Activated B cell treated with CpG ODN at 0.5 μM for 24 hours (primary cell): ENCODE measurements at places on chromosomes 12 and 14. TPM values are rescaled to one million over a fixed set of nuclear protein-coding genes. Genes with fewer than 3 reads are reported as not detected.

DNA sequence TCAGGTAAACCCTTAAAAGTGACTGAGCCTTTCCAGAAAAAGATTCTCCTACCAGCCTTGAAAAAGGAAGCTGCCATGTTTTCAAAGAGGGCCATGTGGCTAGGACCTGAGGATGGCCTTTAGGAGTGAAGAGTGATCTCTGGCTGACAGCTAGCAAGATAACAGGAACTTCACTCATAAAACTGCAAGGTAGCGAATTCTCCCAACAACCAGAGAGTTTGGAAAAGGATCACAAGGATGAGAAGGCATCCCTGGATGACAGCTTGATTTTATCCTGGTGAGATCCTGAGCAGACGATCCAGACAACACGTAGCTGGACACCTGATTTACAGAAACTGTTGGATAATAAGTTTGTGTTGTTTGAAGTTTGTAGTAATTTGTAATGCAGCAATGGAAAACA, 115.6 kb upstream of the FBXO33 start:
- DNase-seq, result no peak
- no peak overlapping the region for H3K4me3 ChIP-seq
- no peak overlapping the region for H3K27ac ChIP-seq
- no peaks in the 10 kb centered on the region for H3K27me3 ChIP-seq

GRCh38 chr12:65126482-65126881, 5.4 kb upstream of the WIF1 start:
- no peak for DNase-seq
- no peak overlapping the region for H3K27ac ChIP-seq
- H3K27me3 ChIP-seq, result peaks cover 16% of the 10 kb centered on the region
- H3K36me3 ChIP-seq, result no peaks in the 10 kb centered on the region
- H3K4me3 ChIP-seq, result no peak overlapping the region

GRCh38 chr12:16796168-16796567, 190.2 kb upstream of the LMO3 start:
- no peak for DNase-seq
- H3K27me3 ChIP-seq, result no peaks in the 10 kb centered on the region
- no peaks in the 10 kb centered on the region for H3K36me3 ChIP-seq

- peaks cover 2% of the 10 kb centered on the region for H3K27me3 ChIP-seq
- H3K4me1 ChIP-seq, result no peaks in the 10 kb centered on the region
- no peak overlapping the region for H3K4me3 ChIP-seq
- no peak for DNase-seq
Measured at GRCh38 chr14:99125616-99126431, 146.2 kb downstream of the BCL11B start.

Gene TOMM20L
- total RNA-seq, result 0.37 TPM in 1 of 2 replicates, not detected in the other

DNA sequence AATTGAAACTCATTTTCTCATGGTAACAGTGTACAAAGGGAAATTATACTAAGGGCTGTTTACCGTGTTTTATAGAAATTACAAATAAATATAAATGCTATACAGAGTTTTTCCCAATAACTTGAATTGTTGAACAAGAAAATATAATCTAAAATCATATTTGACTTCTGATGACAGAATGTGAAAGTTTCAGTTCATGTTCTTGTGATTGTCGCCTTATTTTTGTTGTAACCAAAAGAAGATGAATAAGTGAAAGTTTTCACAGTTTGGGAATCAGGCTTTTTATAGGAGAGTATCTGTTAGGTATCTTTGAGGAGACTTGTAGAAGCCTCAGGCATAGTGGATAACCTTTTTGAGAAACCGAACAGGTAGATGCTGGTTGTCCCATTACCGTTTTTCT, 28.1 kb downstream of the ANO6 start:
- peaks cover 14% of the 10 kb centered on the region for H3K4me1 ChIP-seq
- no peak for DNase-seq
- peaks cover 3% of the 10 kb centered on the region for H3K36me3 ChIP-seq
- H3K4me3 ChIP-seq, result peak overlapping the region; percentile 59
- no peaks in the 10 kb centered on the region for H3K27me3 ChIP-seq

DNA sequence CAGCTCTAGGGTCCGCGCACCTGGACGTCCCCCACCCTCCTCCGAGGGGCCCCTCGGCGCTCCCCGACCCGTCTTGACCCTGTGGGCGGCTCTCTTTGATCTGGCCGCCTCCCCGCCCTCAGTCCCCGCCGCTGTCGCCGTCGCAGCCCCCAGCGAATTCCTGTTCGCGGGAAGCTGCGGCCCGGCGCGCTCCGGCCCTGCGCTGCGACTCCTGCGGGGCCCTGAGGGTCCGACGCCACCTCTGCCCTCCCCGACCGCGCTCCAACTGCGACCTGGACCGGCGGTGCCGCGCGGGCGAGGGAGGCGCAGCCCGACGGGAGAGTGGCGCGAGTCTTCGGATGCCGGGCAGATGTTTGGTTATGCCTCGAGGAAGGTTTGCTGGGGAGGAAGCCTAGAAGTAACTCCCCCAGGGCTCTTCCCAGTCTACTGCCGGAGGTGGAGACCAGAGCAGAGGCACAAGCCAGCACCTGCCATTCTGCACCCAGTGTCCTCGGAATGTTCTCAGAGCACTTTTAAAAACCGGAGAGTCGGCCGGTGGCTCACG, 440 bp upstream of the ISM2 start:
- H3K36me3 ChIP-seq, result no peaks in the 10 kb centered on the region
- no peak overlapping the region for H3K27ac ChIP-seq
- peak overlapping the region; percentile 69 for H3K4me3 ChIP-seq
- DNase-seq, result no peak
- H3K27me3 ChIP-seq, result peaks cover 27% of the 10 kb centered on the region

- peak overlapping the region; percentile 90 for H3K27ac ChIP-seq
- no peaks in the 10 kb centered on the region for H3K27me3 ChIP-seq
- H3K4me3 ChIP-seq, result peak overlapping the region; percentile 80
- DNase-seq, result no peak
Measured at GRCh38 chr14:35286003-35286600, 6.1 kb upstream of the PSMA6 start.

- H3K27me3 ChIP-seq, result no peaks in the 10 kb centered on the region
- no peak for DNase-seq
- no peak overlapping the region for H3K4me3 ChIP-seq
- no peaks in the 10 kb centered on the region for H3K36me3 ChIP-seq
Measured at GRCh38 chr12:24198070-24198469, 248.6 kb upstream of the SOX5 start.
